HCEC 1CT (cell line): ENCODE measurements at places on chromosomes 2 and 18.

GRCh38 chr18:37937287-37937686 is 371.7 kb upstream of the CELF4 start:
- DNase-seq = no peak

- peak; percentile 62 for DNase-seq
These were observed 38.4 kb downstream of the YPEL5 start for GRCh38 chr2:30185178-30185577.

- no peak for DNase-seq
These were observed 480.9 kb downstream of the FBXO15 start for GRCh38 chr18:73666772-73667171.

DNA sequence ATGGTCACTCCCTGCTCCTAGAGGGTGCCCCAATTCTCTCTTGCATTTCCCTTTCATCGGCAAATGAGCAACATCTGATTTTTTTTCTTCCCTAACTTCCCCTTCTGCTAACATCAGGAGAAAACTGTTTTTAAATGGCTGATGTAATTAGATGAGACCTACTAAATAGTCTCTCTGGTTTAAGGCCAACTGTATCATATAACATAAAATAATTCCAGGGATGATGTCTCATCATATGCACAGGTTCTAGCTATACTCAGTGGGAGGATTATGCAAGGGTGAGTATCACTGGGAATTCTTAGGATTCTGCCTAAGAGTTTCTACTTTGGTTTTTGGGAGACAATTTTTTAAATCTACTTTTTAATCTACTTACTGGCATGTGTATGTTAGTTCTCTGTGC is 193.4 kb downstream of the PARD3B start:
- peak; percentile 66 for DNase-seq

DNA sequence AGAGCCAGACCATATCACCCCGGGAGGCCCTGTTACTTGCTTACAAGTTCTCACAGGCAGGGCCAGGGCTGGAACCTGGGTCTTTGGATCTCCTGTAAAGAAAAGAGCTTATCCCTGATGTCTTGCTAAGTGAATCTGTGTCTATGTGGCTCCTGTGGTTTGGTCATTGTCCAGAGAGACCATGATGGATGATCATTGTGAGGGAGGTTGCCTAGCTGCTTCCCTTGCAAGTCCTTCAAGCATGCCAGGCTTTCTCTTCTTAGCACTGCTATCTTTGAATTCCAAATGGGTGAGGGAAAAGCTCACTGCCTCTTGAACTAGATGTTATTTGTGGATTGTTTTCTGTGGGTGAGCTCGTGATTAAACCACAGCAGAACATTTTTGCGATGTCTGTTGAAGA is 151.6 kb downstream of the FSHR start:
- DNase-seq = no peak

DNA sequence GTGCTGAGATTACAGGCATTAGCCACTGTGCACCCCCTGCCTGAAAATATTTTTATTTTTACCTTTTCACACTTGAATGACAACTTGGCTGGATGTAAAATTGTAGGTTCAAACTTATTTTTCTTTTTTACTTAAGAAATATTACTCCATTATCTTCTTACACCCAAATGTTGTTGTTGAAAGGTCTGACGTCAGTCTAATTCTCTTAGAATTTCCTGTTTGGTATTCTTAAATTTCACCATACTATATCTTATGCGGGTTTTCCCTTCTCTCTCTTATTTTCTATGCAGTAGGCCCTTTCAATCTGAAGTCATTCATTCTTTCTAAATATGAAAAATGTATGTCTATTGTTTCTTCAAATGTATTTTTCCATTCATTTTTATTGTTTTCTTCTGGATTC is 29.1 kb upstream of the RAB11FIP5 start:
- DNase-seq = no peak

DNA sequence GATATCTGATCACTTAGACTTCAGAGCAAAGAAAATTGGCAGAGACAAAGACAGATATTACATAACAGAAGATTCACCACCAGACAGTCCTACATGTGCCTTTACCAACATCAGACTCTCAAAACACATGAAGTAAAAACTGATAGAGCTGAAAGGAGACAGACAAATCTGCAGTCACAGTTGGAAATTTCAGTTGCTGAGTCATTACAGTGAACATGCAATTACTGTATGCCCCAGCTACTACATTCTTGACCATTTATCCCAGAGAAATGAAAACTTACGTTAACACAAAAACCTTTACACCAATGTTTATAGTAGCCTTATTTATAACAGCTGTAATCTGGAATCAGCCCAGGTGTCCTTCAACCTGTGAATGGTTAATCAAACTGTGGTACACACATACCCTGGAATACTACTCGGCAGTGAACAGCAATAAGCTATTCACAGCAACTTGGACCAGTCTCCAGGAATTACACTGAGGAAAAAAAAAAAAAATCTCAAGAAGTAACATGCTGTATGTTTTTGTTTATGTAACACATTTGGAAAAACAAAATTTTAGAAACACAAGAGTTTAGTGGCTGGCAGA is 7.5 kb upstream of the SCLY start:
- DNase-seq = peak; percentile 30

GRCh38 chr2:239824046-239824694 is 201.0 kb downstream of the NDUFA10 start:
- DNase-seq = no peak

DNA sequence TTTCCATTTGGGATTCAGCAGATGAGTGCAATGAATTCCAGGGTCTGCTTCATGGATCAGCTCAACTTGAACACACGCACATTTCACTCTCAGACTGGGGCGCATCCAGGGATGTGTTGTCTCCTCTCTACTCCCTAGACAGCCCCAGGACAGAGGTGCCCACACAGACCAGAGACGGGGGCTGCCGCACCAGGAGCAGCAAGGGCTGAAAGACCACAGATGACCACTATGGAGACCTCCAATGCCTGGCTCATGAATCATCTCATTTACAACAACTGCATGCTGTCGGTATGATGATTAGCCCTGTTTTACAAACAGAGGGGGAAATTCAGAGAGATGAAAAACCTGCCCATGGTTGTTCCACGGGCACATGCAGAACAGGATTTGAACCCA is 63.1 kb downstream of the CYP26B1 start:
- DNase-seq = no peak
